Small intestine (tissue), 16 donors: ENCODE measurements at places on chromosomes 2 and 18.

GRCh38 chr2:62141142-62141740 lies 54.7 kb upstream of the B3GNT2 start:
- DNase-seq: no peak

- DNase-seq: peak; percentile 79
Observed at GRCh38 chr2:25521665-25522387, 151.6 kb downstream of the DTNB start.

- DNase-seq: no peak
Observed at GRCh38 chr2:7530001-7530400, 612.8 kb downstream of the RNF144A start.

DNA sequence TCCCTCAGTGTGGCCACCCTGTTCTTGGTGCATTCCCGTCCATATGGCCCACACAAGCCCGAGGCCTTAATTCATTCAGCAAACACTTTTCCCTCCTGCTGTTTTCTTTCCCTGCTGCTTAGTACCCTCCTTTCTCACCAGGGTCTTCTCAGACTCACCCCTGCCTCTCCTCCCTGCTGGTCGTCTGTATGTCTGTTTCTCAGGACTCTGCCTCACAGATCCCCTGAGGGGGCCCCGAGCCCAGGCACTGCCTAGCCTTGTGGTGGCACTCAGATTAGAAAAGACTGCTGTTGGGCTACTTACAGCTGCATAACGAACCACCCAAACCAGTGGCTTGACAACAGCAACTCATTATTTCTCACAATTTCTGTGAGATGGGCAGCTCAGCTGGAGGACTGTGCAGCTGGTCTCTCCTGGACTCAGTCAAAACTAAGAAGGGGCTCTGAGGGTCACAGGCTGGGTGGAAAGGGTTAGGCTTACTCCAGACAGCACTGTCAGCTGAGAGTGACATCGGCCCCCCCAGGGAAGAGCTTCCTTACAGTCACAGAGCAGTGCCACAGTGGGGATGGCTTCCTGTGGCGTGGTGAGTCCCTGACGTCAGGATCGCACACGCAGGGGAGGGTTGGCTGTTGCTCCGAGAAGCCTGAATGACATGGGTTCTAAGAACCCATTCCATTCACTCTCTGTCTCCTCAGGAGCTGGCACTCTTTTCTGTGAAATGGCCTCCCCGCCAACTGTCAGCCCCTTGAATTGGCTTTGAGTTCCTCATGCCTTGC lies 139.0 kb downstream of the UXS1 start:
- DNase-seq: no peak

GRCh38 chr2:64029116-64029665 lies 10.0 kb upstream of the VPS54 start:
- no peak for DNase-seq

GRCh38 chr2:174618179-174618578 lies 20.6 kb upstream of the WIPF1 start:
- no peak for DNase-seq

DNA sequence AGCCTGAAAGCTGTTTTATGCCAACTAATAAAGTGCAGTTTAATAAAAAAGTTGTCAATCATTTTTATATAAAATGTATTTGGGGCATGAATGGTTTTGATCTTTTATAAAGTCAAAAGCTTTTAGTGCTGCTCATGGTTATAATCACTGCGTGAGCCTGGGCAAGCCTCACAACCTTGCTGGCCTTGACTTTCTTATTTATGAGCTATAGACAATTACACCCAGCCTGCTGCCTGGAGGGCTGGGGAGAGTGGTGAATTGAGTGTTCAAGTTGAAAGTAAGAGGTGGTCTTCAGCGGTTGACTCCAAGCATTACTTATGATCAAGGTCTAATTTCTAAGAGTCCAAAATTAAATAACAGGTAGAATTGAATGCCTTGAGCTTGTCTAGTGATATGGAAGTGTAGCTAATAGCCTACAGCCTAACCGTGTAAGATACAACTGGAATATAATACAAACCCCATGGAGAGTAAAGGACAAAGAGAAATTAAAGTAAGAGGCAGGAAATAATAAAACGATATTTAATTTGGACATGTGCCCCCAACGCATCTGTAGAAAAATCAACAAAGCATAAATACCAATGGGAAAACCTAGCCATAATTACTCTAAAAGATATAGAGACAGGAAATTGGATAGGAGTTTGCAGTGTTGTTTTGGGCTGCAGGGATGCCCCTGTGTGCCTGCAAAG lies 106.0 kb upstream of the CYP1B1 start:
- DNase-seq: no peak
